ENCODE measurements at places on chromosomes 11 and 22.

DNA sequence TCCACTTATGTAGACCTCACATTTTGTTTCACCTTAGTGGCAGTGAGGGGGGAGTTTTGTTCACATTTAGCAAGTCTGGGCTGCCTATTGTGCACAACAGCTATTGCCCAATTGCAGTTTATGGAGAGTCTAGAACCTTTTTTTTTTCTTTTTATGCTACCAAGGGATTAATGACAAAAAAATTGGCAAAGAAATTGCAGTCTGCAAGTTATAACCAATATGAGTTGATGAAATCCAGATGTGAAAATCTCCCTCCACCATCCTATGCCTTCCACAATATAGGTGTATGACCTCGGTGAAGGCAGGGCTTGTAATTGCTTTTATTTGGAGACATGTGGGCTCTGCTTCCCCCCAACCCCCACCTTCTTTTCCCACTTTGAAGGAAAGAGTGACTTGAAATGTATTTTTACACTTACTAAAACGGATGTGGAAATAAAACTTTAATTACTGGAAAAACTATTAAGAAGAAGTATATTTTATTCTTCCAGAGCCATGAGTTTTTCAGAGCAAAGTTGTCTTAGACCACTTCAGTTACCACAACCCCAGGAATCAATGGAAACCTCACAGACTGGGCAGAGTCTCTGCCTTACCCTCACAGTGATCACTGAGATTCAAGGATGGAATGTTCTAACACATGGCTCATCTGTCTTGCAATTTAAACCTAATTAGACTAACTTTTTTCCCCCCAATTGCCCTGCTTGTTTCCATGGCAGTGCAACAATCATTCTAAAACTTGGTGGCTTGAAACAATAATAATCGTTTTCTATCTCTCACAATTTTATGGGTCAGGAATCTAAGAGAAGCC lies 120.8 kb upstream of the SLC5A12 start:
- no peak for DNase-seq

DNA sequence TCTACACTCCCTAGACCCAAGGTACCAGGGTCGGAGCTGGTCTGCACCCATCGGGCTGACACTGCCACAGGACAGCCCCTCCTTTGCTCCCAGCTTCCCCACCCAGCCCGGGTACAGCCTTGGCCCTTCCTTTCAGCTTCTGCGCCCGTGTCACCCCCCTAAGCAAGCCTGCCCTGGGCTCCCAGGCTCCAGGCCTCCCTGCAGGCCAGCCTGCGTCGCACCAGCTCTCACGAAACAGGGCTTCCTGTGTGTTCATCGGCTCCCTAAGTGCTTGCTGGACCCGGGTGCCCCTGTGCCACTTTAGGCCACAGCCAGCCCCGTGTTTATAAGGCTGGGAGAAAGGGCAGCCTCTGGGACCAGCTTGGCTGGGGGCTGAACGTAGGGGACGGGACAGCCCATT lies 21.1 kb downstream of the FLRT1 start:
- no peak for DNase-seq

DNA sequence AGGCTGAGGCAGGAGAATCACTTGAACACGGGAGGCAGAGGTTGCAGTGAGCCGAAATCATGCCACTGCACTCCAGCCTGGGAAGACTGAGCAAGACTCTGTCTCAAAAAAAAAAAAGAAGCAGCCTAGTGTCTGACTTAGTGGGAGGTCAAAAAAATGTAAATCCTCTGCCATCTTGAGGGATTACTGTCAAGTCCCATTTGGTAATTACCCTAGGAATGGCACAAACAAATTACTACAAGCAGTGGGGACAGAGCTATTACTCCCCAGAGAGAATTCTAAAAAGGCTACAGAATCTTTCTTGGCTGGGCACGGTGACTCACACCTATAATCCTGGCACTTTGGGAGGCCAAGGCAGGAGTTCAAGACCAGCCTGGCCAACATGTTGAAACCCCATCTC lies 3.8 kb downstream of the SERPING1 start:
- peak; percentile 11 for DNase-seq

DNA sequence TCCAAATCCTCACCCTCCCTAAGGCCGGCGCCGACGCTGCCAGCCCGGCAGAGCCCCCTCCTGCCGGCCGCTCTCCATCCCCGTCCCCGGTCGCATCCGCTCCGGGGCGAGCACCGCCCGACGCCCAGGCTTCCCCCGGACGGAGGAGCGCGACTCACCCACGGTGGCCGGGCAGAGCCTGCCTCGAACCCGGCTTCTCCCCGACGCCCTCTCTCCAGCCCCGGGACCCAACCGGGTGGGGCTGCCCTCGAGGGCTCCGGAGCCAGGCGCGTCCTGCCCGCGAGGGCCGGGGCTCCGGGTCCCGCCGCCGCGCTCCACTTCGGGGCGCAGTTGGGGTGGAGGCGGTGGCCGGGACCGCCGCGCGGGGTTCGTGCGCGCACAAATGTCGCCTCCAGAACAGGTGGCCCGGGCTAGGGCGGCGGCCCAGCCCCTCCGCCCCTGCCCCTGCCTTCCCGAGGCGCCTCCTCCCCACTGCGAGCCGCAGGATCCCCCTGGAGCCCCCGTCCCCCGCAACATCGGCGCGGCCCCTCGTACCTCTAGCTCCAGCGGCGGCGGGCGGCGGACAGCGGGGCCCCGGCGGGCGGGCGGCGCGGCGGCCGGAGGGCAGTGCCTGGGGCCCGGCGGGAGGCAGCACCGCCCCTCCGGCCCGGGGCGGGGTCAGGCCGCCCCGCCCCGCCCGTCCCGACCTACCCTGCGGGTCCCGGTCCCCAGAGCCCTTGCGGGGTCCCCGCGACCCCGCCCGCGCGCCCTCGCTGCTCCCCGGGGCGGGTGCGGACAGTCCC lies at the start of gene A4GALT:
Gene A4GALT, minus strand, starts transcription at position 608 of the 782 bp plus-strand sequence. CDS start 26,919 bp downstream, outside the sequence.
- peak; percentile 62 for DNase-seq

DNA sequence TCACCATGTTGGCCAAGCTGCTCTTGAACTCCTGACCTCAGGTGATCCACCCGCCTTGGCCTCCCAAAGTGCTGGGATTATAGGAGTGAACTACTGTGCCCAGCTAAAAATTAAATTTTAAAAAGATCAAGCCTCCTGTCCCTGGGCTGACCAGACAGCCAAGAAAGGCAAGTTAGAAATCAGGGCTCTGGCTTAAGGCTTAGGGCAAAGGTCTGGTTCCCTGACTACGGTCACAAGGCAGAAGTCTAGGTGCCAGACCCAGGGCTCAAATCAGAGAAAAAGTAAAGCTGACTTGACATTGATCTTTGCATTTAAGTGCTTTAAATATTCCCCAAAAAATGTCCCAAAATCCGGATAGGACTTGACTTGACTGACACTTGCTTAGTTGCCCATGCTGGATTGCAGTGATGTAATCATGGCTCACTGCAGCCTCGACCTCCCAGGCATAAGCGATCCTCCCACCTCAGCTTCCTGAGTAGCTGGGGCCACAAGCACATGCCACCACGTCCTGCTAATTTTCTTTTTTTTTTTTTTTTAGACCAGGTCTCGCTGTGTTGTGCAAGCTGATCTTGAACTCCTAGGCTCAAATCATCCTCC lies 17.3 kb upstream of the CRKL start:
- DNase-seq = no peak

- peak; percentile 79 for DNase-seq
These were observed at the start of gene ARHGEF17 for GRCh38 chr11:73308003-73308960. TSS of gene ARHGEF17 (plus strand) at chr11:73308276. CDS start at chr11:73308639, 363 bp downstream.
